ENCODE measurements at places on chromosomes 3 and 15.

DNA sequence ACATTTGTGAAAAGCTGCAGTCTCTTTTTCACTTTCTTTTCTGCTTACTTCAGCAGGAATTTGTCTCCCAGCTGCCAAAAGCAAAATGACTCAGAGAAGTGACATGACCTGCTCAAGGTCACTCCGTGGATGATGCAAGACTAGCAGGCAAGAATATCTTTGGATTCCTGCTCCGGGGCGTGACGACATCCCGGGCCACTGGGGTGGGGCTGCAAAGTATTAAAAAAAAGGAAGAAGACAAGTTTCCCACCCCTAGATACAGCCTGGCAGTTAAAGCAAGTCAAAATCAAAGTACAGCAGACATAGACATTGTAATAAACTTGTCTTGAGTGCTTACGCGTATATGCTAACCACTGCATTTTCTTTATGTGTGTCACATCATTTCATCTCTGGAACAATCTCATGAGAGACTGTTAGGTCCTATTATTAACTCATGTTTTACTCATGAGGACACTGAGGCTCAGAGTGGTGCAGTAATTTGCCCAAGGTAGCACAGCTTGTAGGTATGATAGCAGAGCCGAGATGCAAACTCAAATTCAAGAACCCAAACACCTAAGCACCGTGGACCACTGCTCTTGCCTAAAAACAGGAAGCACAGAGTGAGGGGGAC is 485.2 kb upstream of the PROK2 start:
- DNase-seq, result no peak

- DNase-seq, result peak; percentile 31
These were observed 162.0 kb downstream of the KLF13 start for GRCh38 chr15:31488437-31489204.

DNA sequence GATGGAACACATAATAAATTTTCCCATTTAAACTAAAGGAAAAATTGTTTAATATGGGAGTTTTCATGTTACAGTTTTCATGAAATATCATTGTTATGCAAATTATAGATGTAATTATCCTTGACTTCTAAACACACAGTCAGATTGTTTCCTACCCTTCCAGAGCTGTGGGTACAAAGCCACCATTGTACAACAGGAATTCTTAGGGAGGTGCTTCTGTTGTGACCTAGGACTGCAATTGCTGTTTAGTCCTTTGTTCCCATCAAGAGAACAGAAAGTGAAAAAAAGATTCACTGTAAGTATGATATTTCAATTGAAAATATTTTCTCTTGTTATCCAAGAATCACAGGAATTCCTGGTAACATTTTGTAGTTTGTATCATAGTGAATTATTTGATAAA is 455.3 kb upstream of the NAALADL2 start:
- DNase-seq, result no peak

- DNase-seq, result no peak
These were observed 19.2 kb downstream of the FOXP1 start for GRCh38 chr3:71564361-71564760.

- no peak for DNase-seq
These were observed at the start of gene SHISA5 for GRCh38 chr3:48504051-48504946. TSS of gene SHISA5 (minus strand) at chr3:48504174. CDS start at chr3:48504094, 80 bp downstream.

DNA sequence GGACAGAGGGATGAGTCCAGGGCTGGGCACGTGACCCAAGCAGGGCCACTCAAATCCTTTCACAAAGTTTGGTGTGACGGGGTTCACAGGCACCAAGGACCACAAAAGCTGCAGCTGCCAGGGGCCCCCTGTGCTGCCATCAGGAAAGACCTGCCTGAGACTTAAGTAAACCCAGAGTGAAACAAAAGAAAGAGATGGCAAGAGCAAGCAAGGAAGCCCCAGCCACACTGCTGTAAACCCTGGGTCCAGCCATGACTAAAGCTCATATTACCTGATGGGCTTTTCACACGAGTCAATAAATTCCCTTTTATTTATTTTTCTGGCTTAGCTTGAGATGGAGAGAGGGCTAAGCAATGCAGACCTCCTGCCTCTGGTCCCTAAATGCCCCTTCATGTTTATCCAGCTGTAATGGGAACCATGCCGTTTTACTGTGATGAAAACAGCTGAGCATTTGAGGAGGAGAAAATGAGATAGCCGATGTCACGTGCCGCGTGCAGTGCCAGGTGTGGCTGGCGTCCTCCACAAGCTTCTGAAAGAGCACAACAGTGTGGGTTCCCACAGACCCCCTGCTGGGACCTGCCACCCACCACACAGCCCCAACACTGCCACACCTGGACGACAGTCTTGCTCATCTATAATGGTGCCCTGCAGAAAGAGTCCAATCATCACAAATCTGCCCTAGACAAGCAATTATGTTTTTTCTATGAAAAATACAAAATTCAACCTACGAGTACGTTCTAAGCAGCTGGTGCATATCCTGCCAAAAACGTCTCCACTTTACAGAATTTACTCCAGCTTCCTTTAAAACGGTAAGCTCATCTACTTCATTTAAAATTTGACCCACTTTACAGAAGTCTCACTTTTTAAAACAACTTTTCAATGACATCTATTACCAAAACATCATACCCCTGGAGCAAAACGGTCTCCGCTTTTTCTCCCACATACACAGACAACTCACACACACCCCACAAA is 34.2 kb downstream of the ADAMTS17 start:
- peak; percentile 84 for DNase-seq

- DNase-seq, result no peak
These were observed 23.8 kb downstream of the RLBP1 start for GRCh38 chr15:89197503-89197971.

GRCh38 chr3:151567477-151567876 is 106.6 kb upstream of the IGSF10 start:
- DNase-seq, result no peak

- no peak for DNase-seq
These were observed 296.6 kb upstream of the MME start for GRCh38 chr3:154783521-154783931.

- no peak for DNase-seq
These were observed 1.0 kb downstream of the MAPKAPK3 start for GRCh38 chr3:50617911-50618481.

- no peak for DNase-seq
These were observed 179.4 kb downstream of the RPLP1 start for GRCh38 chr15:69631978-69632377.

DNA sequence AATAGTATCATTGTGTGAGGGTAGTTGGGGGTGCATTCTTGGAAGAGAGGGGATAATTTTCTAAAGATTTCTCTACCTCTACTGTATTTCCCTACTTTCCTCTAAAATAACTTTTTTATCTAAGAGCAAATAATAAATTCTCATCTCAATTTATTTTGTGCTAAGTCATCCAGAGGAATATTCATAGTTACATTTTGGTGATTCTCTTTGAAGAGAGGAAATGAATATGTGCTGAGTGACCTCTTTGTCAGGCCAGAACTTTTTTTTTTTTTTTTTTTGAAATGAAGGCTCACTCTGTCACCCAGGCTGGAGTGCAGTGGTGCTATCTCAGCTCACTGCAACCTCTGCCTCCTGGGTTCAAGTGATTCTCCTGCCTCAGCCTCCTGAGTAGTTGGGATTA is 15.1 kb upstream of the CCDC80 start:
- DNase-seq, result no peak

DNA sequence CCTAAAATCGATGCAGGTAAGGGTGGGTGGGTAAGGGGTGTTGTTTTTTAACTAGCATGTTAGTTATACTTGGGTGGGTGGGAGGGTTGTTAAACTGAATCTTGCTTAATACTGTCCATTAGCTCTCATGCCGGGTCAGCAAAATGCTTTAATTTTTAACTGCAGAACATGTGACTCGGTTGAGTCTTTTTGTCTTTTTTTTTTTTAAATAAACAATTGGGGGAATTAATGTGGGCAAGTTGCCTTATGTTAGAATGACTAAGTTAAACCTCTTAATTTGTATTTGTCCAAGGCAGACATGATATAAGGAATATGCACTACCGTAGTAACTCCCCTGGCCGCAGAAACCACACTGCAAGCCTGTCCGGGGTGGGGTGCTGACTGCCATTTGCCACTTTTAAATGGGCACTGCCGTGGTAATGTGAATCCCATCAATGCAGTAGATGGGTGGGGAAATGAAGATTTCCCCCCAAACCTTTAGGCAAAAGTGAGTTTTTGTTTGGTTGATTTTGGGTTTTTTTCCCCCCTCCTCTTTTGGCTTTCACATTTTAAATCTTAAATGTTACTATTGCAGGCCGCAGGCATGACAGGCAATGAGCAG is 54.3 kb upstream of the CCR4 start:
- DNase-seq, result no peak

GRCh38 chr15:40563426-40563825 is 1.4 kb downstream of the CCDC32 start:
- no peak for DNase-seq

DNA sequence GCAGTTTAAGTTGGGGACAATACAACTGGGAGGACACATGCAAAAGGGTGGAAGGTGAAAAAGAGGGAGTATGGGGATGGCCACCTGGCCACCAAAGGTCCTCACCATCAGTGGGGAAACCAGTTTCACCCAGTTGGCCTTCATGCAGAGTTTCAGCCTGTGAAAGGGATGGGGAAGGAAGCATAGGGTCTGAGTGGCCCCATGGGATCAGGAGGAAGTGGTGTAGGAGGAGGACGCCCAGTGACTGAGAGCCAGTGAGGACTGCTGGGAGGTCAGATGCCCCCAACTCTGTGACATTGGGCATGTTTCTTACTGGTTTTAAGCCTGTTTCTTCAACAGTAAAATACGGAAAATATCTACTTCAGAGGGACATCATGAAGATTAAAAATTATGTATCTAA is 16.3 kb downstream of the BCL2A1 start:
- DNase-seq, result no peak

DNA sequence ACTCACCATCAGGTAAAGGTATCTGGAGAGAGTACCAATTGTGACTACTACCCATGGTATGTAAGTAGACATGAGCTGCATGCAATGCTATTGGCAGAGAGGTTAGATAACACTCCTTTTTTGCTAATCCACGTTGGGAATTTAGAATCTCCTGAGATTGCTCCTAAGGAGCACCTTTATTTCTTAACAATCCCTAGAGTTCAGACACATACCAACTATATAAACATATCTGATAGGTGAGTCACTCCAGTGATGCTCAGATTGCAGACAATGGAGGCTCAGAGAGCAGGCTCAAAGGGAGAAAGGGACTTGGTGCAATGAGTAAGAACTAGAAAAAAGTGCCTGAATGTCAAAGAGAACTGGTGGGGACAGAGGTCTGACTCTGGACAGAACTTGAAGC is 47.0 kb upstream of the LRRFIP2 start:
- DNase-seq, result no peak

GRCh38 chr3:134852893-134853351 is 57.9 kb downstream of the EPHB1 start:
- no peak for DNase-seq

DNA sequence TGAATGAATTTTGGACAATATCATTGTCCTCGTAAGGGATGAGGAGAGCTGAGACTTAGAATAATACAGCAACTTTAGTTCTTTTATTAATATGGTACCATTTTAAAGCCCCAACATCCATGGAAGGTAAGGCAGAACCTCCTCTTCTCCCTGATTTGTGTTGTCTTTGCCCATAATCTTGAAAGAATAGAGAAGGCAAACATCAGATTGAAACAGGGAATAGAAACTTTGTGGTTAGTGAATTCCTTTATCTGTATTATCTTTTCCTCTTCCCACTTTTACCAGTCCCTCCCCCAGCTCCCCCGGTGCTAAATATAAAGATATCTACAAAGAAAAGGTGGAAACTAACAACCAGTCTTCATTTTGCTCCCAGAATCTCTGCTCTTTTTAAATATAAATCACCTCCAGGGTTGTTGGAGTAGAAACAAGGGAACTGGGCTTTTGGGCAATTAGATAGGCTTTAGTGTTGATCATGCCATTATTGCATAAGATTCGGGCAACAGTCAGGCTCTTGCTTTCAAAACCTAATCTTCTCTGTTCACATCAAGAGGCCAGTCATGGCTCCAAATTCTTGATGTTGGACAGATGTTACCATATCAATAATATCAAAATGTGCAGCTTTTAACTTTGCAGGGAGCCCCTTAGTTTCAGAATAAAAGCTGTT is 32.5 kb downstream of the ITPR1 start:
- no peak for DNase-seq

GRCh38 chr15:63458026-63458425 is 46.4 kb upstream of the USP3 start:
- no peak for DNase-seq

DNA sequence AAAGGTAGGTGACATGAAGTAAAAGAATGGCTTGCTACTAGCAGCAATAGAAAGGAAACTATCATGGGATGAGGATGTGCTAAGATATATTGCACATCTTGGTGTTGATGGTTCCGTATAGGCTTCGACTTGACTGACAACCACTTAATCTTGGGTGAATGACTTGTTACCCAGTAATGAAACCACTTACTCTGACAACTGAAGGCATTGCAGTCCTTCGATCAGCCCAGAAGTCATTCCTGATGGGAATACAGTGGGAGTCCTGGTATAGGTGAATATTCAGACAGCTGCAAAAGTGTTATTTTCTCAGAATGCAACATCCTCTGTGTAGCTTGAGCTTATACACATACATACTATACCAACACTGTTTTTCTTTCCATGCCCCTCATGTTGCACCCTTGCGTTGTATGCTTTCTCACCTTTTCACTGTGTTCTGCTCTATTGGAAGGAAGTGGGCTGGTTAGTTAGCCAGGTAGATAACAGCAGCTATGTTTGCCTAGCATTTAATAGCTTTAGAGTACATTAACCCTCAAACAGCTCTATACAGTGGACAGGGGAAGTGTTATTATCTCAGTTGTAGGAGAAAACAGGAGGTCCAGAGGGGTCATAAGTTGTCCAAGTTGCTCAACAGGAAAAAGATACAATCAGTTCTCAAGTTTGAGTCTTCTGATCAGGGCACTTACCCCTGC is 376.5 kb downstream of the MFSD1 start:
- DNase-seq, result no peak

- DNase-seq, result peak; percentile 22
These were observed 775 bp upstream of the CCDC39 start for GRCh38 chr3:180680097-180680430.

DNA sequence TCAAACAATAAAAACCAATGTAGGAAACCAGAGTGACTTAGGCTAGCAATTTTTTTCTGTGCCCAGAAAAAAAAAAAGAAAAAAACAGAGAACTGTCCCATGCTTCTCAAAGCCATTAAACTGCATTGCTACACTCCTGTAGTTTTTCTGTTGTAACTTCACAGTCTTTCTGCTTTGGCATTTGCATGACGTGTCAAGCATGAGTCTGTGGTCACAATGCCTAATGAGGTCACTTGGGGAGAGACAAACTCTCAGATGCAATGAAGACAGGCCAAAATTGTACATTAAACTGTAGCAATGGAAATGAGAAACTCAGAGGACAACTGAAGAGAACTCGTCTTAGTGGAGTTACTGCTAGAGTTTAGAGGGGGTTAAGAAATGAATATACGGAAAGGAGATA is 30.8 kb downstream of the CCDC80 start:
- no peak for DNase-seq

Data from NCI-H1092 (cell line).